ENCODE measurements at places on chromosomes 3 and 15. TPM values are rescaled to one million over a fixed set of nuclear protein-coding genes. Genes with fewer than 3 reads are reported as not detected.
A peak's percentile ranks its signal among the peaks of the same experiment; 100 is the strongest.

The PCLAF gene
- 7.9 TPM for total RNA-seq

- no peak for DNase-seq
Measured at GRCh38 chr3:26191556-26191955, 401.7 kb downstream of the OXSM start.

The IQCF6 gene
- not detected for total RNA-seq

- peak; percentile 25 for DNase-seq
Measured at GRCh38 chr3:195549931-195550519, 6.9 kb upstream of the PPP1R2 start.

DNA sequence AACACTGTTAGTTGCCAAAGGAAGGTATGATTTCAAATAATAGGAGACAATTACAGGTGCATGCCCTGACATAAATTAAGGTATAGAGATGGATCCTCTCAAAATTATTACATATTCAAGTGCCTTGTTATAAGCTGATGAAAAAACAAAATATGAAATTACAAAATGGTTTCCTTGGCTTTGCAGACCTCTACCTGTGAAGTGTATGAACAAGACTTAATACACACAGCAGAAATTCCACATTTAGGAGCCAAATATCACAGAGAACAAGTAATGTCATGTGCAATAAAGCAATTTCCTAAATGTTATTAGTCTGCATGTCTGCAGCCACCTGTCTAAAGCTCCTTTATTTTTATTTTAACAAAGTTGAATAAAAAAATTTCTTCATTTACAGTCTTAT is 151.5 kb downstream of the ALCAM start:
- DNase-seq, result no peak

DNA sequence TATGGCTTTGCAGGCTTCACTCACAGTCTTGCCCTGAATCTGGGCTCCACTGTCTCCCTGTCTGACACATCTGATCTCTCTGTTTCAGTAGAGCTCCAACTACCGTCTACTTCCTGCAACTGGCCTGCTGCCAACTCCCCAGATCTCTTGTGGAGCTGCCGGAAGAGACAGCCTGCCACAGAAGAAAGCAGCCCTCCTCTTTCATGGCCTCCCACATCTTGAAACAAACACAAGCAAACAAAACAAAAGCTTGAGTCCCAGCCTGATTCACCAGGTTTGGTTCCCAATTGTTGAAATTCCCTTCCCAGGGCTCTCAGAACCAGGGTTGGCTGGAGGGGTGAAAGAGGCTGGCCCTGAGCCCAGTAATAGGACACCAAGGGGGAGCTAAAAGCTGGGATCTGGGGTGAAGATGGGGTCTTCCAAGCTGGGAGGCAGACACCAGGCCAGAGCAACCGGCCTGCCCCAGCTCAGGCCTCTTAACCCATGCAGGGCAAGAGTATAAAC is 55.3 kb upstream of the CA12 start:
- peak; percentile 90 for DNase-seq

- no peak for DNase-seq
Measured at GRCh38 chr15:38602910-38603670, 38.5 kb upstream of the RASGRP1 start.

Data from osteocyte (in vitro differentiated cells).